HS-5 (cell line): ENCODE measurements at places on chromosomes 12 and 14.
A peak's percentile ranks its signal among the peaks of the same experiment; 100 is the strongest.

- DNase-seq = no peak
These were observed 58.7 kb upstream of the OR10AD1 start for GRCh38 chr12:48261773-48262172.

DNA sequence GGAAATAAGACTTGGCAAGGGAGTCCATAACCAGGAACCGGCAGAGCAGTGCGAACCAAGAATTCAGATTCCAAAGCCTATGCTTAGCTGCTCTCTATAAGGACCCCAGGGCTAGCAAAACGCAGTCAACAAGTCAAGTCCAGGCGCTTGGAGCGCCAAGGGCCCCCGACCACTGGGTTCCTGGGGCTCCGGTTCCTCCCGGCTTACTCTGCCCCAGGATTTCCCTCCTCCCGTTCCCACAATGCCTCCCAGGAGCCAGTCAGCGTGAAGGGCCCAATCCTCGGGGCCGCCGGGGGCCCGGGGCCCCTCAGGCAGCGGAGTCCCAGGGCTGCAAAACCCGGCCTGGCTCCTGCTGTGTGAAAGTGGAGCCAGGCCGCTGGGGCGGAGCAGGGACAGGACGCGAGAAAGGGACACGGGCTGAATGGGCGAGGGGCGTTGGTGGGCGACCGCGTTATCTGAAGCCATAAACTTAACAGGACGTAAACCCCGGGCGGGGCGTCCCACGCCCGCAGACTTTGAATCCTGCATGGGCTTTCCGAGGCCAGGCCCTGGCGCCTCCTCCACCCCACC, 1.5 kb downstream of the KRT8 start:
- no peak for DNase-seq

- no peak for DNase-seq
These were observed 17.9 kb upstream of the NPAS3 start for GRCh38 chr14:32920696-32921276.

DNA sequence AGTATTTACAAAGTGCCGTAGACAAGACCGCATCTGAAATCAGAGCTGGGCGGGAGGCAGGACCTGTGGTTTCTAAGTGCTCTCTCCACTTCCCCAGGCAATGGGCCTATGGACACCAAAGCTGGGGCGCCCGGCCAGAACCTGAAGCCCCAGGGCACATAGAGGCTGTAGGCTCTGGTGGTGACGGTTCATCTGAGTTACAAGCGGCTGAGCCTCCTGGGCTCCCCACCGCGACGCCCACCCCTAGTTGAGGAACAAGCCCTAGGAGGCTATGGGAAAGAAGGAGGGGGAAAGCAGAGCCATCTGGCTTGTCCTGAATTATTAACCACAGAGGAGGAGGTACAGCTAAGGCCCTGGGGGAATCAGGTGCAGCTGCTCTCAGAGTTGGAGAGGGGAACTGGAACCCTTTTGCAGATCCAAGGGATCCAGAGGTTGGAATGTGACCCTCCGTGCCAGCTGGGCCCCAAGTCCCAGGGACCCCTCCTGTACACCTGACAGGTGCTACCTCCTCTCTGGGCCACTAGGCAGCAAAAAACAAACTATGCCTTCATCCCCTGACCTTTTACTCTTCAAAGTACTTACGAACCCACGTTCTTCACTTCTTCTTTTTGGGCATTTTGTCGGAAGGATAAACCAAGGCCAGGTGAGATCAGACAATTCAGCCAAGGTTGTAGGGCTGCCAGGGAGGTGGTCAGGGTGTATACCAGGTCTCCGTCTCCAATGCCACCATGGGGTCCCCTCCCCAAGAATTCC, 77.2 kb downstream of the ARL6IP4 start:
- no peak for DNase-seq

DNA sequence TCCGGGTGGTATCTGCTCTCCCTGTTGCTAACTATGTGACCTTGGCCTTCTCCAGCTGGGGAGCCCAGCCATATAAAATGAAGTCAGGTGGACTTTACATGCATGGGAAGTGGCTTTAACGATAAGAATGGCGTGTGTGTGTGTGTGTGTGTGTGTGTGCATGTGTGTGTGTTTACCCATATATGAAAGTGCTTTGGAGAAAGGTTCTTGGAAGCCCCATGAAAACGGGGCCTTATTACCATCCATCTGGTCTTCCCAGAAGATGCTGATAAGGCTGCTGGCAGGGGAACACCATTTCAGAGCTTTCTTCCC, 94.8 kb downstream of the LRRC74A start:
- DNase-seq = no peak

GRCh38 chr12:78793491-78793890, 71.1 kb upstream of the SYT1 start:
- no peak for DNase-seq

GRCh38 chr12:8554451-8555195, 13.9 kb upstream of the CLEC4E start:
- peak; percentile 43 for DNase-seq

- DNase-seq = no peak
These were observed 80.5 kb downstream of the BCL11B start for GRCh38 chr14:99191395-99192027.

DNA sequence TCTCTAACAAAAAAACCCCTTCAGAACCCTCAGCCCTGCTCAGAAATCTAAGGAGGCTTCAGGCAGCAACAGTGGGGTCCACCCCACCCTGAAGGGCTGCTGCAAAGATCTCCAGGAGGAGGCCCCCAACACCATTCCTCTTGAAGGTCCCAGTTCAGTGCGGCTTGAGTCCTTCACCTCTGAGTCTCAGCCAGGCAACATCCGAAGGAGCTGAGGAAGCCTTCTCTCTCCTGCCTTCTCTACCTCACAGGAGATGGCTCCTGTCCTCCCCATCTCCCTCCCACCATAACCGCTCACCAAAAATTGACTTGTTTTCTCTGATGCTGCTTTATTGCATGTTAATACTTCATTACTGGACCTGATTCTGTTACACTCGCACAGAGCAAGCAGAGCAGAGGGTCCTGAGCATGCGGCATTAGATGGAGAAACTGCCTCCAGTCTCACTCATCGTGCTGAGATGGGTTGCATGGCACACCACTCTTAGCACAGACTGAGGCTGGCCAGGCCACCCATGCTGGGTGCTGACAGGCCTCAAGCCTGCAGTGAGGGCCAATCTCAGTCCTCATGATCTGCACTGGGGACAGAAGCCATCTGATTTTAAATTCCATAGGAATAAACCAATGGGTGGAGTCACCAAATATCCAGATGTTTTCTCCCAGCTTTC, 224.8 kb downstream of the CACNA1C start:
- no peak for DNase-seq

- DNase-seq = peak; percentile 44
These were observed 411 bp upstream of the NCOR2 start for GRCh38 chr12:124567673-124568373.

DNA sequence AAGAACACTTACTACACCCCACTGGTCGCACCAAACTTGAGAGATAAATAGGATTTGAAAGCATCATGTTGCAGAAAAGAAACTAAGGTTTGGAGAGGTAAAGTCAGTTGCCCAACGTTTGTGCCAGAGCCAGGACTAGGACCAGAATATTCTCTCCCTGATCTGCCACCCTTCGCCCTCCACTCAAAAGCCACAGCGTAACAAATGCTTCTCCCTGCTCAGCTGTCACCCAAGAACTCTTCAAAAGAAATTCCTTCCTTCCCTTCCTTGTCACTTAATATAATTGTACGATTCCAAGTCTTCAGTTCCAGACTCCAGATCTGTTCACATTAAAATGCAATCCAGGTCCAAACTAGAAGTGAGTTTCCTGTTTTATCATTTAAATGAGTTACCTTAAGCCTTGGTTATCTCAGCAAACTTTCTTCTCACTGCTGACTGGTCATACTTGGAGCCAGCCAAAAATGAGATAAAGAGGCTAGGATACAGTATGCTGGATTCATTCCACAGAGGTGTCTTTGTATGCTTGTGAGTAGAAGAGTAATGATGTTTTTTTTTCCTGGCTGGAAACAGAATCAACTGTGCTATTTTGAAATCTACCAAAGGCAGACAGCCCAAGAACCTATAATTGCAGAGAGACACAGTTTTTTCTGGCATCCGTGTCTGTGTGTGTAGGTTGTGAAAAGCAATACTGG, 12.8 kb upstream of the PPFIBP1 start:
- no peak for DNase-seq

DNA sequence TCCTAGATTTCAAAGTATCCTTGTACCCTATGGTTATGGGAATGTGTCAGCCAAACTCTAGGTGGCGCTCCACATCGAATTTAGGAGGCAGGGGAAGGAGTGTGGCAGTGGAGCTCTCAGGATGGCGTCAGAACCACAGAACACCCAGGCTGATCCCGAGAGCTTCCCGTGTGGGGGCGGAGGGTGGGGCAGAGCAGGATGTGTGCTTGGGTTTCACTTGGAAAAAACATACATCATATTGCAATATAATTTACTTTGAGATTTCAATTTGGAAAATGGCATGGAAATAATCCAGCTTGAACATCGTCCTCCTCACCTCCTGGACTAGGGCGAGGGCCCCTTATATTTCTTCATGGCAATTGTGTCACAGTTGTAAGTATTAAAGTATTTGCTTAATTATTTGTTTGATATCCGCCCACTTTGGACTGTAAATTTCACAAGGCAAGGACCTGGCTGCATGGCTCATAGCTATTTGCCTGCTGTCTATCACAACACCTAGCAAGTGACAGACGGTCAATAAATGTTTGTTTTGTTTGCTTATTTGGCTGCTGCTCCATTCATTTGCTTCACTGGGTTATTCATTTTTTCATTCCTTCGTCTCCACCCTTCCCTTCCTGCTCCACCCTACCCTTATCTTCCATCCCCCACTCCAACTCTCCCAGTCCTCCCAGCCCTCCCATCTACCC, 221.5 kb upstream of the HMGA2 start:
- peak; percentile 90 for DNase-seq

DNA sequence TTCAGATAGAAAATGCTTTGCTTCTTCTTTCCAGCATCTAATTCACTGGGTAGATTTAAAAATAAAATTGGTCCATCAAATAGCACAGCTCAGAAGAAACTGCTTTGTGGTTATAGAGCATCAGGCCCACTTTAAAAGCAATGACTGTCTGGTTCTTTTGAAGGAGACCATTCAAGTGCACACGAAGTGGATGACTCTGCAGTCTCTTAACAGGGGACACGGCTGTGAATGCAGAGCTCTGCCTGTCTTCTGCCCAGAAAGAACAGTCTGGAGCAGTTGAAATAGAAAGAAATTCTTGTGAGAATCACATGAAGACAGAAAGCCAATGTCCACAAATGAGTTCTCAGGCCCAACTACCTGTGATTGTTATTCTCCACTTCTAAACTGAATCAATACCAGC, 138.7 kb upstream of the PLEKHA5 start:
- DNase-seq = no peak

- DNase-seq = no peak
These were observed 474.8 kb upstream of the NOVA1 start for GRCh38 chr14:27072589-27072988.

- DNase-seq = no peak
These were observed 123.8 kb downstream of the KCNH5 start for GRCh38 chr14:62921466-62921865.

- no peak for DNase-seq
These were observed 789.6 kb downstream of the GALC start for GRCh38 chr14:87203346-87203745.

GRCh38 chr12:57531836-57532235, 9.2 kb downstream of the MBD6 start:
- no peak for DNase-seq

GRCh38 chr12:104056419-104056972, 6.5 kb upstream of the GLT8D2 start:
- DNase-seq = no peak
